Large intestine (tissue), 12 donors: ENCODE measurements at places on chromosomes 2 and 18. TPM values are rescaled to one million over a fixed set of nuclear protein-coding genes. Genes with fewer than 3 reads are reported as not detected.

- H3K27me3 ChIP-seq = no peaks in the 10 kb centered on the region
- no peak overlapping the region for H3K27ac ChIP-seq
- no peaks in the 10 kb centered on the region for H3K4me1 ChIP-seq
- no peak overlapping the region for H3K4me3 ChIP-seq
- DNase-seq = no peak
Observed at GRCh38 chr2:211055438-211055837, 499.0 kb downstream of the CPS1 start.

- no peaks in the 10 kb centered on the region for H3K36me3 ChIP-seq
- peaks cover 2% of the 10 kb centered on the region for H3K27me3 ChIP-seq
- H3K4me3 ChIP-seq = peak overlapping the region; percentile 73
- DNase-seq = peak; percentile 46
- H3K4me1 ChIP-seq = peaks cover 12% of the 10 kb centered on the region
Observed at GRCh38 chr2:207163053-207163755, 2.5 kb downstream of the KLF7 start.

DNA sequence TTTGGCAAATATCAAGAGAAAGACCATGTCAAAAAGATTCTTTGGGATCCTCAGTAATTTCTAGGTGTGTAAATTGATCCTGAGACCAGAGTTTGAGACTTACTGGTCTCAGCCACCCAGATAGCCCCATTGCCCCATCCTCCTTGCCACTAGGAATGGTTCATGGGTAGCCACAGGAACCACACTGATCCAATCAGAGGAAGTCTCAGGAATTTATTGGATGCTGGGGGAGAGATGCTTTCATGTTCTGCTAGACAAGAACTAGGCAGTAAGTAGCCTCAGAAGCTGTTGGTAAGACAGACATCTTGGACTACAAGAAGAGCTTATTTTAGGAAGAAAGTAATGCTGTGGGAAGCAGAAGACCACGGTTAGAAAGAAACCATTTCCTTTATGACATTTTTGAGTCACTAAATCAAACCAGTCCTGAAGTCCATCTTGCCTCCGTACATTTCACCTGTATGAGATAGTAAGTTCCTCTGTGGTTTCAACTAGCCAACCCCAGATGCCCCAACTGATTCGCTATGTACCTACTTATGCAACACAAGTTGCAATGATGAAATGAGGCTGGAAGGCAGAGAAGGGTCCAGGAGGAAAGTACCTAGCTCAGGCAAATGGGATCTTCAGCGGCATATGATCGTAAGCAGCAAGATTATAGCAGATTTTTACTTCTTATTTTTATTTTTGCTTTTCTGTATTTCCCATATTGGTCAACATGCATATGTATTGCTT, 3.6 kb upstream of the ST3GAL5 start:
- peaks cover 15% of the 10 kb centered on the region for H3K4me1 ChIP-seq
- H3K27me3 ChIP-seq = peaks cover 17% of the 10 kb centered on the region
- DNase-seq = no peak
- H3K4me3 ChIP-seq = no peak overlapping the region
- H3K36me3 ChIP-seq = no peaks in the 10 kb centered on the region

GRCh38 chr2:3101016-3101942, 276.3 kb downstream of the EIPR1 start:
- no peak overlapping the region for H3K4me3 ChIP-seq
- no peak overlapping the region for H3K27ac ChIP-seq
- H3K4me1 ChIP-seq = no peaks in the 10 kb centered on the region
- no peaks in the 10 kb centered on the region for H3K36me3 ChIP-seq
- DNase-seq = no peak
- no peaks in the 10 kb centered on the region for H3K27me3 ChIP-seq

The CRYBA2 gene
- polyA plus RNA-seq = 13.3 TPM

The CDK5R2 gene
- 2.9 TPM for polyA plus RNA-seq

The AQP12A gene
- 5.0 TPM for polyA plus RNA-seq

The BOK gene
- polyA plus RNA-seq = 8.8 TPM
